ENCODE measurements at places on chromosomes 7 and 10.

- no peak for DNase-seq
These were observed 28.6 kb upstream of the ZEB1 start for GRCh38 chr10:31290386-31290785.

DNA sequence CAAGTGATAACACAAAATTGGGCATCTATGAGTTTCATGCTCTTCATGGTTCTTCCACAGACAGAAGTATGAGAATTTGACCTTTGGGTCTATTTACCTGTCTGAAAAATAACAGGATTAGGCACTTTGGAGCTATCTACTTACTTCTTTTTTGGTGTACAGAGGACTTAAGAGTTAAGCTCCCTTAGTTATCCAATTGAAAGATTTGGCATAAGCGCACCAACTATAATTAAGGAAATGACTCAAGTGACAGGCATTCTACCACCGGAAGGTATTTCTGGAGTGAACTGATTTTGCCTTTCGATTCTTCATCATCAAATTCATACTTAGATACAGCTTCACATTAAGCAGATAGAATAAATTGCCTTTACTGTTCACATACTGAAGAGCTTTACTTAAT lies 43.9 kb downstream of the IFIT5 start:
- DNase-seq, result peak; percentile 61

DNA sequence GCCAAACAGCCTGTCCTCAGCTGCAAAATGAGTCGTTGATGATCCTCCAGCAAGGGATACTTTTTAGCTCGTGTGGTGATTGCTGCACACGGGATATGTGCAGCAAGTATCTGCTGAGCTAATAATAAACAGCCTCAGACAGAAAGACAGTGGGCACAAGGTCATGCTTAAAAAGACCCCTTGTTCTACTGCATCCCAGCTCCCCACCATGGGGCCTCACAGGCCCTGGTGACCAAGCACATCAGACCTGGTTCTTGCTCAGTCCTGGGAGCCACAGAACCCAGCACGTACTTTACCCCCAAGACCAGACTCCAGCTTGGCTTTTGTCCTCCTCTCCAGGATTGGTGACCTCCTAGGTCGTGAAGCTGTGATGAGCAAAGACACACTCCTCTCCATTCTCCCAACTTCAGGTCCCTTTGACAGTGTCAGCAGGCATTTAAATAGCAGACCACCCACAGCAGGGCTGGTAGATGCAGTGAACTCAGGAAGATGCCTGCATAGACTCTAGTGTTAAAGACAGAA lies 50.5 kb downstream of the EGFR start:
- no peak for DNase-seq

- no peak for DNase-seq
These were observed 143.0 kb downstream of the PLXNA4 start for GRCh38 chr7:132433301-132433700.

DNA sequence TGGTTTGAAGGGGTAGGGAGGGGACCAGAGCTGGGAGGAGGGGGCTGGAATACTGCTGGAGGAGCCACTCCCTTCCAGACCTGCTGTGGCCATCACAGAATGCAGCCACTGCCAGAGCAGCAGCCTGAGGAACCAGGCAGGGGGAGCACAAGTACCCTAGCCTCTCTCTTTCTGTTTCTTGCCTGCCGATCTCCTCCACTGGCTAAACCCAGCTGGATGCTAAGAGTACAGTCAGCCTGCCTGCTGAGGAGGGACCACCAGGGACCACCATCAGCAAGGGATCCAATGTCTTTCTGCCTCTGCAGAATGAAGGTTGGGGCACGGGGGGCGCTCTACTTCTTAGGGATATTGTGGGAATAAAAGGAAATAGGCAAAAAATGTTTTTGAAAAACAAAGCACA lies 4.7 kb downstream of the BLVRA start:
- DNase-seq, result no peak

GRCh38 chr7:95324431-95324830 lies at the start of gene PON1:
TSS of gene PON1 (minus strand) at chr7:95324532. CDS start at chr7:95324475, 57 bp downstream.
- DNase-seq, result no peak

DNA sequence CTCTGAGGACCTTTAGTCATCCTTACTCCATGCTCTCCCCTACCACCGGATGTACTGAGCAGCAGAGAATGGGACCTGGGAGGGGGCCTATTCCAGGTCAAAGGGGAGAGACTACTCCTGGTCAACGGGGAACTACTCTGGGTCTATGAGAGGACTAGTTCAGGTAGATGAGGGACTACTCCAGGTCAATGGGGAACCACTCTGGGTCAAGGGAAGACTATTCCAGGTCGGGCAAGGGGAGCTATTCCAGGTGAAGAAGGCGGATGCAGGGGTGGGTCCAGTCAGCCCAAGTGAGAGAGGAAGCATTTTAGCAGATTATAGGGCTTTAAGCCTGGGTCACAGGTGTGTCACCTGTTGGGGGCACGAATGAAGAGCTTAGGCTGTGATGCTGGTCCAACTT lies 35.4 kb downstream of the CCM2 start:
- no peak for DNase-seq

- DNase-seq, result no peak
These were observed 107.3 kb downstream of the PROSER2 start for GRCh38 chr10:11930312-11930978.

DNA sequence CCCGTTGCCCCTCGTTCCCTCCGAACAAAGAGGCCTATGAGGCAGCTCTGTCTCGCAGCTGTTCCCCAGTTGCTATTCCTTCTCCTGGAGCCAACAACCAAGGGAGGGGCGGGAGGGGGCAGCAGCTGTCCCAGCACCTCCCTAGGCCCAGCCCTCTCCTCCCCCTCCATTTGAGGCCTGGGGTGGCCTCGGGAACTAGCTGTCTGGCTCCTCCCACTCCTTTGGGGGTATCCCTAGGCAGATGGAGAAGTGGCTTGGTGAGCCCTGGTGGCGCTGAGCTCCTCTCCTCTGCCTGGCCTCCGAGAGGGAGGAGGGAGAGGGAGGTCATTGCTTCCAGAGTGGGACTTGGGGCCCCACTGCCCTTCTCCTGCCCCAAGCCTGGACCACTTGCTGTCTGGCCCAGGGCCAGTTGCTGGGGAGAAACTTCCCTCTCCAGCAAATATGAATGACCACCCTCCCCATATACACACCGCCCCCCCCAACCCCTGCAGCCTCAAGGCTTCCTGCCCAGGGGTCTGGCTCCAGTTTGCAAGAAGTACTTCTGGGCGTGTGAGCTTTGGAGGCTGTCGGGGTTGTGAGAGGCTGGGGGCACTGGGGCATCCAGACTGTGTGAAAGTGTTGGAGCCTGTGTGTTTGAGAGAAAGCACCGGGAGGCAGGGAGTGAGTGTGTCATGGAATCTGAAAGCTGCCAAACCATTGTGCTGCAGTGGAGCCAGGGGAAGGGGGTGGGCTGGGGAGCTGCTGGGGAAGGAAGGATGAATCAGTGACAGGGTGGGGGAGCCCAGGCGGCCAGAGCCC lies 3.1 kb downstream of the FLNC start:
- peak; percentile 88 for DNase-seq

- DNase-seq, result peak; percentile 43
These were observed 4.7 kb upstream of the CREB5 start for GRCh38 chr7:28407651-28408050.

DNA sequence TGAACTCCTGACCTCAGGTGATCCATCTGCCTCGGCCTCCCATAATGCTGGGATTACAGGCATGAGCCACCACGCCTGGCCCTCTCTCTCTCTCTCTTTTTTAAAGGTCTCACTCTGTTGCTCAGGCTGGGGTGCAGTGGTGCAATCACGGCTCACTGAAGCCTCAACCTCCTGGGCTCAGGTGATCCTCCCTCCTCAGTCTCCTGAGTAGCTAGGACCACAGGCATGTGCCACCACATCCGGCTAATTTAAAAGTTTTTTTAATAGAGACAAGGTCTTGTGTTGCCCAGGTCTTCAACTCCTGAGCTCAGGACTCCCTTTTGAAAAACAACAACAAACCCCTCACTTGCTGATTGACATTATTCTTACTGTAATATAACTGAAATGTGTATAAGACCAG lies 11.6 kb downstream of the PALD1 start:
- no peak for DNase-seq

GRCh38 chr10:129848696-129849451 lies 115.2 kb downstream of the EBF3 start:
- DNase-seq, result no peak

GRCh38 chr7:135213831-135214230 lies 2.5 kb upstream of the WDR91 start:
- no peak for DNase-seq

GRCh38 chr10:130254243-130254642 lies 118.1 kb downstream of the GLRX3 start:
- no peak for DNase-seq

- DNase-seq, result no peak
These were observed 75.9 kb upstream of the MAGI2 start for GRCh38 chr7:79529214-79529880.

DNA sequence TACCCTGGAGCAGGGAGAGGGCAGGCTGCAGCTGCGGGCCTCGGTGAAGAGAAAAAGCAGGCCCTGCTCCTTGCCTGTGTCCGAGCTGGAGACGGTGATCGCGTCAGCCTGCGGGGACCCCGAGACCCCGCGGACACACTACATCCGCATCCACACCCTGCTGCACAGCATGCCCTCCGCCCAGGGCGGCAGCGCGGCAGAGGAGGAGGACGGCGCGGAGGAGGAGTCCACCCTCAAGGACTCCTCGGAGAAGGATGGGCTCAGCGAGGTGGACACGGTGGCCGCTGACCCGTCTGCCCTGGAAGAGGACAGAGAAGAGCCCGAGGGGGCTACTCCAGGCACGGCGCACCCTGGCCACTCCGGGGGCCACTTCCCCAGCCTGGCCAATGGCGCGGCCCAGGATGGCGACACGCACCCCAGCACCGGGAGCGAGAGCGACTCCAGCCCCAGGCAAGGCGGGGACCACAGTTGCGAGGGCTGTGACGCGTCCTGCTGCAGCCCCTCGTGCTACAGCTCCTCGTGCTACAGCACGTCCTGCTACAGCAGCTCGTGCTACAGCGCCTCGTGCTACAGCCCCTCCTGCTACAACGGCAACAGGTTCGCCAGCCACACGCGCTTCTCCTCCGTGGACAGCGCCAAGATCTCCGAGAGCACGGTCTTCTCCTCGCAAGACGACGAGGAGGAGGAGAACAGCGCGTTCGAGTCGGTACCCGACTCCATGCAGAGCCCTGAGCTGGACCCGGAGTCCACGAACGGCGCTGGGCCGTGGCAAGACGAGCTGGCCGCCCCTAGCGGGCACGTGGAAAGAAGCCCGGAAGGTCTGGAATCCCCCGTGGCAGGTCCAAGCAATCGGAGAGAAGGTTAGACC lies 138.0 kb upstream of the STK17A start:
- DNase-seq, result no peak

- DNase-seq, result no peak
These were observed 32.8 kb upstream of the DLG5 start for GRCh38 chr10:77959384-77959783.

DNA sequence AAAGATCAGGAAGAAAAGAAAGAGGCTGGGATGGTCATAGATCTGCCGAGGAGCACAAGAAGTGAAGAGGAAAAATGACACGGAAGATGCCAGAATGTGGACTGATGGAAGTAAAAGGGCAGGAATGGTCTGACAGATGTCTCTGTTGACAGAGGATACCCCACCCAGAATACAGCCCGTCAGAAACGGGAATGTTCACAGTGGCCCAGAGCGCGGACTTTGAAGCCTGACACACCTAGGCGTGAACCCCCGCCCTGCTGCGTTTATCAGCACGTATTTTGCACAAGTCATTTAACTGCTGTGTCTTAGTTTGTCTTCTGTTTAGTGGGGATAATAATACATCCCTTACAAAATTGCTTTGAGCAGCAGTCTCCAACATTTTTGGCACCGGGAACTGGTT lies 27.1 kb downstream of the AKR1B1 start:
- DNase-seq, result no peak

DNA sequence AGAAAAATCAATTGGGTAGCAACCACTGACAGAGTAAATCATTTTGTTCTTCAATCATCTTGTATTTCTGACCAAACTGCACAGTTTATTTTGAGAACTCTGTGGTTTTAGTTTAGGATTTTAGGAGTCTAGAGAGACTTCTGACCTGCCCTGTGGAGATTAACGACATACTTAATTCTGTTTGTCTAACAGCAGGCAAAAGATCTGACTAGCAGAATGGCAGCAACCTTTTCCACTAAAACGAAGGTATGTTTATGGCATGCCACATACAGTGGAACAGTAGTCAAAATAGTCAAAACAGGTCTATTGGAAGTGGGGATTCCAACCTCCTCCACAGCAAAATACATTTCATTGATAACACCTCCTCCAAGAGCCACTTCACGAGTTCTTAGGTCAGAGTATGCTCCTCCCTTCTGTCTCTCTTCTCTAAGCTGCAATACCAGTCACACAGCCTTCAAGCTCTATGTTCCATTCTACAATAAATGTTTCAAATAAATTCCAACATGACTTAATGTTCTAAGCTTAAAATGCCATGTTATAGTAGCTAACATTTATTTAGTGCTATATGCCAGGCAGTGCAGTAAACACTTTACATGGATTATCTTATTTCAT lies 34.4 kb downstream of the NRCAM start:
- no peak for DNase-seq

- no peak for DNase-seq
These were observed 33.9 kb downstream of the DRGX start for GRCh38 chr10:49361735-49362568.

DNA sequence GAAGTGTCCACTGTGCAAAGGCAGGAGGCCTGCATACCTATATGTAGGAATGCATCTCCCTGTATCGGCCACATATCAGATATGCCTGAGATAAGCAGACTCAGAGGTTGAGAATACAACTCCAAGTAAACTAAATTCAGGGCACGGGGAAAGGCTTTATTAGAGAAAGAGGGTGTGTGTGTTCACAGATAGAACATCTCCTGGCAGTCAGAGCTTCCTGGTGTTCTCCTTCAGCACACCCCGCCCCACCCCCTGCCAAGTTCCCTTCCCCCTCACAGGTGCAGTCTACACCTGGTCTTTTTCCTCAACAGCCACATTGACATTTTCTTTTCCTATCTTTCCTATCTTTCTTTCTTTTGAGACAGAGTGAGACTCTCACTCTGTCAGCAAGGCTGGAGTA lies 17.1 kb downstream of the GBX1 start:
- no peak for DNase-seq

DNA sequence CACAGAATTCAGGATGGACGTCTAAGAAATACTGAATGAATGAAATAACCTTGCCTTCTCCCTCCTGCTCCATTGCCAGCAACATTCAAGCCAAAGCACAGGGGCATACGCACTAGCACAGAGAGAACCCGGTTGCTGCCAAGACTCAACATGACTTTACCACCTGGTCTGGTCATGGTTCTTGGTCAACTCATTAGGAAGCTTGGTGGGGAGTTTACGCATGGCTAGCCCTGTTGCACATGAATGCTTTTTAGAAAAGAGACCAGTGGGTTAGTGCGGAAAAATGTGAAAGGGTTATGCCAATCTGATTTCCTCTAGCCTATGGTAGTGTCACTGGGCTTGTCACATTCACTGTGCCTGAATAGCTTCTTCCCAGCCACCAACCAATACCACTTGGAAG lies 187.6 kb upstream of the NEBL start:
- DNase-seq, result no peak

All from GM03348 (cell line).